ENCODE measurements at places on chromosomes 6 and 20.

- no peak for DNase-seq
Measured at GRCh38 chr6:136341967-136342366, 52.3 kb upstream of the BCLAF1 start.

- DNase-seq, result no peak
Measured at GRCh38 chr20:49366687-49367086, 88.8 kb upstream of the ZNFX1 start.

DNA sequence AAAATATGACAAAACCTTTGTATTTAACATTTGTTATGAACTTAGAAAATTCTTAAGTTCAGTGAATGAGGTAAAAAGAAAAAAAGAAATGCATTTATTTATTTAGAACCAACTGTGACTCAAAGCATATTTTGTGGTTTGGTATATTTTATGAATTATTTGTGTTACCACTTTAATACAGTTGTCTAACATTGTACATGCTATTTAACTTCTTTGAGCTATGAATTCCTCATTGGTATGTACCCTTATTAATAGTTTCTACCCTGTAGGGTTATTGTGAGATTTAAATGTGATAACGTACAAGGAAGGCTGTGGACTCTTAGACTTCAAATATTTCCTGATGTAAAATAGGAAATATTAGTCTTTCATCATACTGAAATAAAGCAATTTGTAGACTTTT lies 162.6 kb downstream of the MMUT start:
- no peak for DNase-seq

DNA sequence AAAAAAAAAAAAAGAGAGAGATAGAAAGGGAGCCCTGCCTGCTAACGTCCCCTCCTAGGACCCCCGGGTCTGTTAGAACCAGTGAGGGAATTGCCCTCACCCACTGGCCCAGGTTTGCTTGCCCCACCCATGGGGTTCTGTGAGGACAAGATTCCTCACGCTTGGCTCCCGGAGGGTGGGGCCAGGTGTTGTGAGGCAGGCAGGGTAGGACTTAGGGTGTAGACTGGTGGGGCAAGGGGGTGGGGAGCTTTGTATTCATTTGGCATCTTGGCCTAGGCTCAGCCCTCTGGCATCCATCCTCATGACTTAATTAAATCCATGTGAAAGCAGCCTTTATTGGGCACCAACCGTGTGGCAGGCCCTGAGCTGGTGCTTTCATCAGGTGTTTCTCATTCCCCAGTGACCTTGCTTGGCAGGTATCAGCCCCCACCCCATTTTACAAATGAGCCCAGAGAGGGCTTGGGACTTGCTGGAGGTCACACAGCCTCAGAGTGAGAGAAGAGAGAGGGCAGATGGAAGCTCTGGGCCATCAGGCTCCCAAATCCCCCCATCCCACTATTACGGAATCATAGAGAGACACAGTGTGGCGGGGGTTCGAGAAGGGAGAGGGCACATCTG lies 19.0 kb downstream of the RAB44 start:
- DNase-seq, result no peak

DNA sequence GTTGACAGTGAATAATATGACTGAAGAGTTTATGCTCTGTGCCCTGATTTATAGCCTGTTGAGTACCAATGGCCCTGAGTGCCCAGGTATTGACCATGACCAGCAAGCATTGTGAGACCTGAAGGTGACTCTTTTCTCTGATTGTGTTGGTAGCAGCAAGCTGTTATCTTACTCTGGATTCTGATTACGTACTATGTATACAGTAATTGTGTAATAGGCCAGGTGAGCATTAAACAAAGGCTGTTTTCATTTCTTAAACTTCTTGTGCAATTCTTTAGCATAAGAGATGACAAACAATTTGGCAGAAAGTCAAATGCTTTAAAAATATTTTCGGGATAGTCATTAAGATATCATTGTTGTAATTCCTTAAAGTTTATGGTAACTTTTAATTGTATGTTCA lies 111.7 kb upstream of the PTPRK start:
- no peak for DNase-seq

GRCh38 chr6:119147101-119148053 lies 68.9 kb upstream of the FAM184A start:
- peak; percentile 95 for DNase-seq

GRCh38 chr20:56911946-56912345 lies 282.8 kb downstream of the TFAP2C start:
- DNase-seq, result no peak

All from kidney epithelial cell (primary cell).